ENCODE measurements at places on chromosomes 16 and 17. TPM values are rescaled to one million over a fixed set of nuclear protein-coding genes. Genes with fewer than 3 reads are reported as not detected.

GRCh38 chr17:17198281-17198680 lies 7.9 kb downstream of the PLD6 start:
- no peak for DNase-seq

Gene SEZ6
- 0.81 TPM for polyA plus RNA-seq

DNA sequence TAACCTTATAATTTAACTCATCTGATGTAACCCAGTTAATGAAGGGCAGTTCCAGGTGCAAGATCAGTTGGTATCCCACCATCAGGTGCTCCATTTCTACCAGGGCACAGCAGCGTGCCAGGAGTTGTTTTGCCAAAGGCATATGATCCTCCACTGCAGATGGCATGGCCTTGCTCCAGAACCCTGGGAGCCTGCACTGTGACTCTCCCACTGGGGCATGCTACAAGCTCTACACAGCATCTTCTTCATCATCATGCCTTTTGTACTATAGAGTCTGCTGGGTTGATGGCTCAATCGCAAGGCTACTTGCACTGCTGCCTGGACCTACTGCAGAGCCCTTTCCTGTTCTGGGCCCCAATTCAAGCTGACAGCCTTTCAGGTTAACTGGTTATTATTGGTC lies 11.3 kb upstream of the MAPT start:
- no peak for DNase-seq

Gene CLEC18C
- not detected for polyA plus RNA-seq

DNA sequence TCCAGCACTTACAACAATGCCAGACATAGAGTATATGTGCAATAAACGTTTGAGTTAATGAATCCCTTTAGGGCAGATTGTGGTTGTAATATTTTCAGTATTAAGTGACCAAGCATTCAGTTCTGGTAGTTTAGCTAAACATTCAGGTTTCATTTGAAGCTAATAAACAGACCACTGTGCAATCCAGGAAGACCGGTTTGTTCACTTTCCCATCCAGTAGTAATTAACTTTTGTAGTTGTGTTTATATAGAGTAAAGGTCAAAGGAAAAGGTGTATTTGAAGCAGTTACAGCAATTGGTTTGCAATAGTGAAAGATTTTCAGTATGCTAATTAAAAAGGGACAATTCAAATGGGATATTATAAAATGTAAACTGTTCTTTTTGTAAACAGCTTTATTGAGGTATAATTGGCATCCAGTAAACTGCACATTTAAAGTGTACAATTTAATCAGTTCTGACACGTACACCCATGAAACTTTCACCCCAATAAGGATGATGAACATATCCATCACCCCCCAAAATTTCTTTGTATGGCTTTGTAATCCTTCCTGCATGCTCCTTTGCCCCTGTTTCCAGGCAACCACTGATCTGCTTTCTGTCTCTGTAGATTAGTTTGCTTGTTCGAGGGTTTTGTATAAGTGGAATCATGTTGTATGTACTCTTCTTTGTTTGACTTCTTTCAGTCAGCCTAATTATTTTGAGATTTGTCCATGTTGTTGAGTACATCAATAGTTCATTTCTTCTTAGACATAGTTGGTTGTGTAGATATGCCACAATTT lies 26.3 kb downstream of the MRTFB start:
- no peak for DNase-seq

Gene COL1A1
- not detected for polyA plus RNA-seq

DNA sequence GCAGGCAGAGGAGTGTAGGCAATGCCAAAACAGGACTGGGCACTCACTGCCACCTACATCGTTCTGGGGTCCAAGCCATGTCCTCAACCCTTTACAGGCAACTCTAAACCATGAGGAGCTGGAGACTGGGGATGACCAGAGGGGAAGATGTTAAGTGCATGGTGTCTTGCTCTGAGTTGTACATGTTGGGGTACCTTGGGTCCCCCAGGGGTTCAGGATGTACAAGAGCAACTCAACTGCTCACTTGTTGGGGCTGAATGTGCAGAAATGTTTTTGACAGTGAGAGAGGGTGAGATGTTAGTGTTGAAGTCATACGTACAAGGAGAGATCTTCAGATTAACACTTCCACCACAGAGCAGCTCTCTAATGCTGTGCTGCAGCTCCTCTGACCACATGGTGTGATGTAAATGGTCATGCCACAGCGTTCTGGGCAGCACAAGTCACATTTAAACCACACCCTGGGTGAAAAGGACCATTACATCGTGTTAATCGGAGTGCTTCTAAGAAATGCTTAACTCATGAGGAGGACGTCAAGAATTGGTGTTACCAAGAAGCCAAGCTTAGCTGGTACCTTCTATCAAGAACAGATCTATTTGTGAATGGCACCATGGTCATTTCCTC lies 2.4 kb downstream of the CCL18 start:
- no peak for DNase-seq

Gene LPO
- not detected for polyA plus RNA-seq

DNA sequence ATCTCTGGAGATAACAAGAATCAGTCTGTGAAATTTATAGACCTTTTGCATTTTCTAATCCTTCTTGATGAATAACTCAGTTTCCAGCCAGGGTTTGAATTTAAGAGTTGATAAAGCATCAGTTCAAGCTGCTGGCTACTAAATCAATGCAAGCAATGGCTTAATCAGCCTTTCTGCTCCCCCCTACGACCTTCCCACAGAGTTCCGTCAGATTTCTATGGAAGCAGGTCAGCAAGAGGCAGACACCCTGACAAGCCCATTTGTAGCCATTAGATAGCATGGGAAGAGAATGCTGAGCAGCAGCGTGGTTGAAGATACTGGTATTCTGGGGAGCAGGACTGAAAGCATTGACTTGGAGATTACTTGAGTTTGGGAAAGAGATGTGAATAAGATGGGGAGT lies 868.1 kb downstream of the KCNJ2 start:
- DNase-seq, result no peak

DNA sequence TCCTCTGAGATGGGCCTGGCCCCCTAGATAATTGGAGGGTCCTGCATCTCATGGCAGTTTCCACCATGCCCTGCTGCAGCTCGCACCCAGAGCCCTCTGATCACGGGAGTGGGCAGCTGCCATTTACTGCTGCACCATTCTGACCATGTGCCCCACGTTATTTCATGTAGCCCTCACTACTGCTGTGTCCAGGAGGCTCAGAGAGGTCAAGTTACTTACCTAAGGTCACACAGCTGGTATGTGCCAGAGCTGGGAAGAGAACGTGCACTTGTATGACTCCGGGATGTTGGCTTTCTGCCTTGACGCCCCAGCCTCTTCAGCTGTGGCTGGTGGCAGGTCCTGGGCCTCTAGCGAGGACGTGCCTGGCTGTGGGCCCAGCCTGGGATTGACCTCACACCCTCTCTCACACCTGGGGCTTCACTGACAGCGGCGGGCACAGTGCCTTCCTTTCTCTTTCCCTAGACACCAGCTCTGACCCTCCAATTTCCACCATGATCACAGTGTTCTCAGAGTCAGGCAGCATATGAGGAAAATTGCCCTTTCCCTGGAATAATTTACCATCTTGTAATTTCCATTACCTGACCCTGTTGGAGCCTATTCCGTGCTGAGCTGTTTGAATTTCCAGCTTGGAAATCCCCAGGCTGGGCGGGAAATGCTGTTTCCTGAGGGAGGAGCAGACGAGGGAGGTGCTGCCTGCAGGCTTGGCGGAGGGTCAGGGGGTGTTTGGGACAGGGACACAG lies 18.5 kb upstream of the DOC2B start:
- DNase-seq, result no peak

- DNase-seq, result no peak
Observed at GRCh38 chr16:16095646-16096045, 127.6 kb downstream of the ABCC6 start.

Gene VMO1
- polyA plus RNA-seq, result not detected

Gene GCGR
- polyA plus RNA-seq, result not detected

Data from CD4-positive, alpha-beta memory T cell (primary cell).